ENCODE measurements at places on chromosomes 2 and 18.

DNA sequence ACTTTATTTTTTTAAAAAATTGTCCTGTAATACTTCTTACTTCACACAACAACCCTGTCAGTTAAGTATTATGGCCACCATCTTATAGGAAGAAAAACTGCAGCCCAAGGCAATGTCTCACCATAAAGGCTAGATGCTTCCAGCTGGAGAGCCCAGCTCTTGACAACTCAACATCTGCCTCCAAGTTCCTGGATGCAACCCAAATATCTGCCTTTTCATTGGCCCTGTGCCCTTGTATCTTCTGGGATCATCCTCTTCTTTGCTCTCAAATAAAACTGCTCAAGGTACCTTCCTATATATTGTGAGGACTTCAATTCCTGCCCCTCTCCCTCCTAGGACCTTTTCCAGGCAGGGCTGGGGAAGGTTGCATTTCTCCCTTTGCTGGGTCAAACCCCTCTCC, 69.5 kb downstream of the BIN1 start:
- DNase-seq = no peak

DNA sequence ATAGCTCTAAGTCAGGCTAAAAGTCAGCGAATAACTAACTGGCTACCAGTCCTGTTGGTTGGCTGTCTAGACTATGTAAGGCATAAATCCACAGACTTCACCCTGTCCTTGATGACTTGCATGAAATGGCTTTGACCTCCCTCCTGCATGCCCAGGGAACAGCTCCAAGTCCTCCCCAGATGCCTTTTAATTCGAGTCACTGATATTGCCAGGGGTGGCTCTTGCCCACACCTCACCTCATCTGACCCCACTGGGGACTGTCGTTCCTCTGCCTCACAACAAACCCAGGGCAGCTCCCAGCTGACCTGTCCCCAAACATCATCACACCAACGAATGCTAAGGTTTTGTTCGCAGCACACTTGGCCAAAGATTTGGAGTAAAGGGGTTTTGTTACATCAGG, 396.0 kb upstream of the ID2 start:
- DNase-seq = no peak

- DNase-seq = peak; percentile 11
Measured at GRCh38 chr2:74249406-74250122, 51.1 kb downstream of the MTHFD2 start.

DNA sequence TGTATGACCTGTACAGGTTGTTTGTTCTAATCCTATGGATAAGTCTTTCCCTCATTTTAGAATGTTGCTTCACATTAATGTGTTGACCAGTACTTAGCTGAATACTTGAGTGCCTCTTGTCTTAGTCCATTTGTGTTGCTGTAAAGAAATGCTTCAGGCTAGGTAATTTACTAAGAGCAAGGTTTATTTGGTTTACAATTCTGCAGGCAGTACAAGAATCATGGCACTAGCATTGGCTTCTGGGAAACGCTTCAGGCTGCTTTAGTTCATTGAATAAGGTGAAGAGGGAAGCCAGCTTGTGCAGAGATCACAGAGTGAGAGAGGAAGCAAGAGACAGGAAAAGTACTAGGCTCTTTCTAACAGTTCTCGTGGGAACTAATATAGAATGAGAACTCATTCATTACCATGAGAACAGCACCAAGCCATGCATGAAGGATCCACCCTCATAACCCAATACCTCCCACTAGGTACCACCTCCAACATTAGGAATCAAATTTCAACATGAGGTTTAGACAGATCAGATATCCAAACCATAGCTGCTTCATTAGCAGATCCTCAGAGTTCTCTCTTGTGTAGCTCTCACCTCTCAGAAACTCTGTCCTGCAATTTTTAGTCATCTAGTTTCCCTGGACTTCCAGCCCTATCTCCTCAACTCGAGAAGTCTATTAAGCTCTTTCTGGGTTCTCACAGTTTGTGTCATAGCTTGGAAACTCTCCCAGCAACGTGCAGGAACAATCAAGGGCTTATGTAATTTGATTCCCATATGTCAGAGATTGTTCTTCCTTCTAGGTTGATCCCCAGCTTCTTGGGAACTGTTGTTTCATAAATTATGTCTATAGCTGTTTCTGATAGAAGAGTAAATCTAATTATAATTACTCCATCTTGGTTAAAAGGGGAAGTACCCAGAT, 2082.3 kb upstream of the CELF4 start:
- DNase-seq = peak; percentile 90

- DNase-seq = no peak
Measured at GRCh38 chr2:235745597-235745996, 251.8 kb downstream of the AGAP1 start.

DNA sequence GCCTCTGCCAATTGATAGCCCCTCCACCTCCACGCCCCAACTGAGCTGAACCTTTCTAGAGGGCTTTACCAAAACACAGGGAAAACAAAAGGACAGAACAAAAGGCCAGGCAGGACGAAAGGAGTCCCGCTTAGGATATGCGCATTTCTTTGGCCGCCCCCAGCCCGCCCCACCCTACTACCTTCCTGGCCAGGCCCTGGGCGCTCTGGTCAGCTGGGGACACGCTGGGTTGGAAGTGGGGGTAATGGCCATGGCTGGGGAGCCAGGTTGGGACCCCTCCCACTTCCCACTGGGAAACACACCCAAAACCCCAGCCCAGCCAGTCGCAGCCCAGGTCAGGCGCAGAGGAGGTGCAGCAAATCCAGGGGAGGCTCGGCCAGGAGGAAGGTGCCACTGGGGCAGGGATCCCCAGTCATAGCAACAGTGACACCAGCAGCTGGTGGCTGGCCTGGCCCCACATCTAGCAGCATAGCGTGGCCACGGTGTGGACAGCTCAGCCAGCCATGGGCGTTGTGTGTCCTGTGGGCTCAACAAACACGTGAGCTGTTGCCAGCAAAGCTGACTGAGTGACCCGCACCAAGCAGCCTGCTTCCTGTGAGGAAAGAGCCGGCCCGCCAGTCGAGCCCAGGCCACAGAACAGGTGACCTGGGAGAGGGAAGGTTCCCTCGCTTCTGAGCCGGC, 24.6 kb upstream of the B3GNT7 start:
- DNase-seq = no peak

- DNase-seq = no peak
Measured at GRCh38 chr2:228118940-228119339, 62.5 kb downstream of the SPHKAP start.

DNA sequence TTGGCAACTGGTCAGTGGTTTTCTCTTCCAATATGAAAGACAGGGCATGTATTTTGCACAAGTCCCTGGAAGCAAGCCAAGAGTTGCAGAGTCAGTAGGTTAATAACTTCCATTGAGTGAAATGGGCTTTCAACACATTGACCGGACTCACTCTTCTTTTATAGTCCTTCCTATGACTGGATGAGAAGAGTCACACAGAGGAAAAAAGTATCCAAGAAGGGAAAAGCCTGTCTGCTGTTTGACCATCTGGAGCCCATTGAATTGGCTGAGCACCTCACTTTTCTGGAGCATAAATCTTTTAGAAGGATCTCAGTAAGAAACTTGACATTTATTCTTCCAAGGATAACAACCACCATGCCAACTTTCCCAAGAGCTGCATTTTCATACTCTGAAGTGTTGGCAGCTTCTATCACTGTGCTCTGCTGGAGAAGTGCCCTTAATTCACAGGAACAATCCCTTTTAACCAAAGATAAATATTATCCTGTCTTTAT, 45.4 kb downstream of the RASGRP3 start:
- DNase-seq = no peak

DNA sequence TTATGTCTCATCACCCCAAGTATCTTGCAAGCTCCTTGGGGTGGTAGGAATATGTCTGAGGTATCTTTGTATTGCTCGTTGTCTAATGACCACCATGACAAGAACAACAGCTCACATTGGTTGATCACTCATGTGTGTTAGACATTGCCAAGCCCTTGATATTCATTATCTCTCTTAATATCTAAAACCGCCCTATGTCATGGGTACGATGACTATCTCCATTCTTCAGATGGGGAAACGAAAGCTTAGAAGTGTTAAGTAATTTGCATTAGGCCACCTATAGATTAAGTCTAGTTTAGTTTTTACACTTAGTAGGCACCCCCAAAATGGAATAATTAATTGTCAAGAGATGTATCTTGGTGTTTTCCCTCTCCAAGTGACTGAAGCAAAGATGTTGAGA, 57.0 kb downstream of the ICOS start:
- DNase-seq = no peak

Measured in HT1080 (cell line).